ENCODE measurements at places on chromosomes 5 and 9.

- DNase-seq: peak; percentile 55
Observed at GRCh38 chr5:119275601-119276173, 80.1 kb upstream of the TNFAIP8 start.

- DNase-seq: no peak
Observed at GRCh38 chr5:108827131-108827530, 79.4 kb downstream of the FER start.

GRCh38 chr9:13608451-13608850 is 329.0 kb upstream of the MPDZ start:
- no peak for DNase-seq

DNA sequence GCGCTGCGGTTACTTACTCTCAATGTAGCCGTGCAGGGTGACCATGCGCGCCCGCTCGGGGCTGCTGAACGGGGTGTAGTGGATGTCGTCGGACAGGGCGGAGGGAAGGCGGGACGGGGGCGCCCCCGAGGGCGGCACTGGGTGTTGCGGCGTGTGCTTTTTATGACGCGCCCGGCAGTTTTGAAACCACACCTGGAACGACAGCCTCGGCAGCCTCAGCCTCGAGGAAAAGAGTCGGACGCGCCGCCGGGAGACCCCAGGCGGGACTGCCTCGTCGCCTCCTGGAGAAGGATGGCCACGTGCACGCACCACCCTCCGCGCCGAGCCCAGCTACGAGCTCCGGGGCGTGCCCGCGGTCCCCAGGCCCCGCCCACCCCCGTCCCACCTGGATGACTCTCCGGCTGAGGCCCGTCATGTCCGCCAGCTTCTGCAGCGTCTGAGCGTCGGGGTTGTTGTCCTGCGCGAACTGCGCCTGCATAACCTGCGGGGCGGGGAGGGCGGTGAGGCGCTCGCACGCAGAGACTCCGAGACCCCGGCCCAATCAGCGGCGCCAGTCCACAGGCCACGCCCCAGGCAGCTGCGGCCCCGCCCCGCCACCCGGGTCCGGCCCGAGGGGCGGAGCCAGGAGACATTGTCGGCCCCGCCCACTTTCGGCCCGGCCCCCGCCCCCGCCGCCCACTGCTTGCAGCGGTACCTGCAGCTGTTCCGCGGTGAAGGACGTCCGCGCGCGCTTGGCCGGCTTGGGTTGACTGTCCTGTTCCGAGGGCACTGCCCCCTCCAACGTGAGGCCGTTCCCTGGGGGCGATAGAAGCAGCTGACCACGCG is 15.0 kb downstream of the LHX6 start:
- DNase-seq: no peak

- peak; percentile 62 for DNase-seq
Observed at GRCh38 chr9:20683351-20684034, 566 bp upstream of the FOCAD start.

- DNase-seq: no peak
Observed at GRCh38 chr9:90019626-90020025, 414.8 kb downstream of the GADD45G start.

- no peak for DNase-seq
Observed at GRCh38 chr5:1967736-1968135, 85.0 kb upstream of the IRX4 start.

DNA sequence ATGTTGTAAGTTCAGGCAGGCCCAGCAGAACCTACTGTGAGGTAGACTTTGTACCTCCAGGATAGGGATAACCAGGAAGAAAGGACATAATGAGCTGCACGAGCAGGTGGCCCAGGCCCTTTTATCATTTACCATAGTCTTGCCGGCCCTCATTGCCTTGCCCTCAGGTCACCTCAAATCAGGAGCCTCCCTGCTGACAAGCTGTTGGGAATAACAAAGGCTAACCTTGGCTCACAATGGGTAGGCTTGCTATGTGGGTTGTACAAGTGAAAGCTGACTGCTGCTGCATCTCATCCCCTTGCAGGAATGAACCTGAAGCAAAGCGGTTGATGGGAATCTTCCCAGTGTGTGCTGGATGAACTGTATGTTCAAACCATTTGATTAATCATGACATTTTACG is 159.5 kb upstream of the ACTBL2 start:
- DNase-seq: no peak
